ENCODE measurements at places on chromosomes 5 and 9. TPM values are rescaled to one million over a fixed set of nuclear protein-coding genes. Genes with fewer than 3 reads are reported as not detected.

DNA sequence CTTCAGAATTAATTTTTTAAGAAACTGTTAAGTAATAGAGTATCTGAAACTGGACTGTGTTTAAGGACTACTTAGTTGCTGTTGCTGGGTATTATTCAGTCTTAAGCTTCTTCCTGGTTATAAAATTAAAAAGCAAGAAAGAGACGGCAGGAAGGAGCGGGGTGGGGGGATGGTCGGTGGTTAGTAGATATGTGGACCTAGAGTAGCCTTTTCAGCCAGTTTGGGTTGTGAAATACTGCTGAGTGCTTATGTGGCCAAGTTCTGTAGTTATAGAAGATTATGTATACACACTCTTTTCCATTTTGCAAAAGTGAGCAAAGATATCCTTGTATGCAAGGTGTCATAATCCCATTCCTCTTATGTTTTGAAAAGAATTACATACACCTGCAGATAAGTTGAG is 28.5 kb downstream of the TRIO start:
- DNase-seq, result no peak

DNA sequence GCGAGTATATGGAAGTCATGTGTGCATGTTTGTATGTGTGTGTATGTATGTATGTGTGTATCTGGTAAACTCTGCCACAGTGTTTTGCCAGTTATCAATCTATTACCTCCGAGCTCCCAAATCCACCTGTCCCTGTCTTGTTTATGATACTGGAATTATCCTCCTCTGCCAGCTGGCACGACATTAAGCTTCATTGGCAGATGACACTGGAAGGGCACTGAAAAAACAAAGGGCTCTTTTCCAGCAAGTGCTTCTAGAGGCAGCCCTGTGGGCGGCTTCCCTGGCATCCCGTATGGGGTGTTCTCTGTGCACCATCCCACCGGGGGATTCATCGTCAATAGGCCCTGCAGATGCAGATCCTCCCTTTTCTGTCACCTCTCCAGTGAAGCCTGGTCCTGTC is 221.5 kb downstream of the MSX2 start:
- DNase-seq, result no peak

DNA sequence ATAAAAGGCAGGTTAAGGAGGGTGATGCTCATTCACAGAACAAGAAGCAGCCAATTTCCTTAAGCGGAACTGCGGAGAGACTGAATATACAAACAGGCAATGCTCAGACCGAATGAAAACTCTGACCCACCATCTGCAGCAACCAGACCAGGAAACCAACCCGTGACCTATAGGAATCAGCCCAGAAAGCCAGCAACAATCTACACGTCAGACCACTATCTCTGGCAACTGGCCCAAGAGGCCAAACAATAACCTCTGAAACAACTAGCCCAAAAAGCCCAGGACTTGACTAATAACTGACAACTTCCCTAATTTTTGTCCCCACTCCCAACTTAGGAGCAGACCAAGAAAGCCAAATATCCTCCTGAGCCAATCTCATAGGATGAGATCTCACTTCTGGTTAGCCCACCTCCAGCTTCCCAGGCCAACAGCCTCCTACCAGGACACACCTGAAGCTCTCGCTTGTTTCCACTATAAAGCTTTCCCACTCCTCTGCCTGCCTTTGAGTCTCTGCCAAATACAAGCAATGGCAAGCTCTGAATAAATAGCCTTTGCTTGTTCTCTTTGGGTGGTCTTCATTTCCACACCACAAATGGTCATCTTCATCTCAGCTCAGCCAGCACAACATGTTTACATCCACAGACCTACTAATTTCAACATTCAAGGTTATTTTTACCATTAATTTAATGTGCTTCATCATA is 168.5 kb downstream of the HSD17B3 start:
- DNase-seq, result no peak

GRCh38 chr9:135294836-135295235 is 184.7 kb upstream of the PPP1R26 start:
- DNase-seq, result no peak

- no peak for DNase-seq
Observed at GRCh38 chr9:69314547-69314946, 10.5 kb upstream of the ENTREP1 start.

- DNase-seq, result no peak
Observed at GRCh38 chr5:2184563-2185540, 302.1 kb upstream of the IRX4 start.

GRCh38 chr9:78782858-78783257 is 485.9 kb downstream of the PSAT1 start:
- no peak for DNase-seq

DNA sequence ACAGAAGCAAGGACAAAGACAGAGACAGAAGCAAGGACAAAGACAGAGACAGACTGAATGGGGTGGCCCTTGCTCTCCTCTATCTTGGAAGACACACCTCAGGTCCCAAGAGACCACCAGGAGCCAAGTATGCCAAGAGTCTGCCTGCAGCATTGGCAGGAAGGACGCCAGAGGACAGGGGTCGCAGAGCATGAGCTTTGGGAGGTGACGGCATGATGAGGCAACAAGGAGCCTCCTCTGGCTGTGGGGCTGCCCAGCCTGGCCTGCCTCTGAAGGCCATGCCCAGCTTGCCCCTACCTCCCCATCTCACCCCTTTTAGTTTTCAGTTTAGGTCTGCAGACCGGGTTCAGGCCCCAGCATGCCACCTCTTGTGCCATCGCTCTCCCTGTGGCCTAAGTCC is 17.6 kb downstream of the PDGFRB start:
- no peak for DNase-seq

GRCh38 chr9:129769669-129770068 is 16.8 kb upstream of the PTGES start:
- no peak for DNase-seq

- no peak for DNase-seq
Observed at GRCh38 chr5:66565878-66566277, 30.3 kb upstream of the MAST4 start.

DNA sequence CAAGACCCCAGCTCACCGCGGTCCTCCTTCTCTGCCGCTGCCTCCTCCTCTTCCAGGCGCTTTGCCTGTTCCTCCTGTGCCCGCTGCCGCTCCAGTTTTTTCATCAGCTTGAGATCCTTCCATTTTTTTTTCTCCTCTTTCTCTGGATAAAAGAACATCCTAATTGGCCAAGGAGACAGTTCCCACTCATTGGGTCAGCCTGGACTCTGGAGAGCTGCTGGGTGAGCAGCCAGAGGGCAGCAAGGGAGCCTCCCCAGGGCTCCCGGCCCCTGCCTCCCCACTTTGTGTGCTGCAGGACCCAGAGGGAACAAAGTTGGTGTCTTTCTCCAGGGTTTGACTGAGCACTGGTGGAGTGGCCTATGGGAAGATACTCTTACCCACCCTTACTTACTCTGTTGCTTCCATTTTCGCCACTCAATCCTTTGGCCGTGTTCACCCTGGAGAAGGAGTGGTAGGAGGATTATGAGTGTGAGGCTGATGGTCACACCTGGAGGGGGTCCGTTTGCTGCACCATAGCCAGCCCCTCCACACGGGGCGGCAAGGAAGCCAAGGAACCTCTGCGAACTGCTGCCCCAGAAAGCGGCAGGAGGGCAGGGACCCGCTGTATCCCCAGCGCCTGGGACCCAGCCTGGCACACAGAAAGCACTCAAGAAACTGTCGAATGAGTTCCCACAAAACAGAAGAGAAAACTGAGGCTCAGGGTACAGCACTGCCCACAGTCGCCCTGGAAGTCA is 708 bp downstream of the SPOUT1 start:
- no peak for DNase-seq

DNA sequence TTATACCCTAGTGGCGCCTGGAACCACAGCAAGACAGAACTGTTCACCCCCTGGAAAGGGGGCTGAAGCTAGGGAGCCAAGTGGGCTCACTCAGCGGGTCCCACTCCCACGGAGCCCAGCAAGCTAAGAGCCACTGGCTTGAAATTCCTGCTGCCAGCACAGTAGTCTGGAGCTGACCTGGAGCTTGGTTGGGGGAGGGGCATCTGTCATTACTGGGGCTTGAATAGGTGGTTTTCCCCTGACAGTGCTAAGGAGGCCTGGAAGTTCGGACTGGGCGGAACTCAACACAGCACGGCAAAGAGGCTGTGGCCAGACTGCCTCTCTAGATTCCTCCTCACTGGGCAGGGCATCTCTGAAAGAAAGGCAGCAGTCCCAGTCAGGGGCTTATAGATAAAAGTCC is 19.5 kb downstream of the BTNL3 start:
- no peak for DNase-seq

GRCh38 chr5:43007911-43008362 is 32.2 kb downstream of the ANXA2R start:
- DNase-seq, result no peak

The SPATA31C1 gene
- polyA plus RNA-seq, result 0.84 TPM

The AQP7 gene
- polyA plus RNA-seq, result 18.0 TPM

The SEMA4D gene
- polyA plus RNA-seq, result 46.8 TPM

The RMI1 gene
- polyA plus RNA-seq, result 20.5 TPM

The LECT2 gene
- 3.4 TPM for polyA plus RNA-seq
